Stimulated activated CD4-positive, alpha-beta T cell treated with anti-CD3 and anti-CD28 coated beads, Interleukin-4, amount 100 ng/mL, for 4 hours (primary cell): ENCODE measurements at places on chromosomes 7 and 10.
A peak's percentile ranks its signal among the peaks of the same experiment; 100 is the strongest.

GRCh38 chr7:151081170-151082101 lies 827 bp upstream of the FASTK start:
- no peak for DNase-seq

GRCh38 chr7:84877943-84878570 lies 308.8 kb downstream of the SEMA3D start:
- no peak for DNase-seq

DNA sequence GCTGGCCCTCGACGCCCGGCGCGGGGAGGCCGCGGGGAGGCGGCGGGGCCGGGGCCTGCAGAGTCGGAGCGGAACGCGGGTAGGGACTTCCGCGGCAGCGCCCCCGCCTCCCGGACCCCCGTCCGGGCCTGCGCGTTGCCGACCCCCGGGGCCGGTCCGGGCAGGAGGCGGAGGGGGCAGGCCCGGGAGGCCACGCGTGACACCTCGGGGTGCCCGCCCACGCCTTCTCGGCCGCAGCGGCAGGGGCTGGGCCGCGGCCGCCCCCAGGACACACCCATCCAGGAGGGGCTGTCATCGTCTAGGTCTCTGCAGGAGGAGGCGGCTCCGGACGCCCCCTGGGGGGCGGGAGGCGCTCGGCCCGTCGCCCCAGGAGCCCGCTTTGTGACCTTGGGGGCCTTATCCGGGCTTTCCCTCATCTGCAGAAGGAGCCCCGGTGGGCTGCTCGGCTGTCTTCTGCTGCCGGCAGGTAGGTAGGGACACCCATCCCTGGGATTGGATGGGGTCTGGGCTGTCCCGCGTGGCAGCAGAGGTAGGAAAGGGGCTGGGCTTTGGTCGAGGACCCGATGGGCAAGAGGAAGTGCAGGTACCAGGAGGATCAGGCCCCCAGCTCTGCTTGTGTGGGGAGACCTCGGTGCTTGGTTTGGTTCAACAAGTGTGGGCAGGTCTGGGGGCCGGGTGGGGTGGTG lies 569 bp downstream of the ZNF316 start:
- peak; percentile 56 for DNase-seq

DNA sequence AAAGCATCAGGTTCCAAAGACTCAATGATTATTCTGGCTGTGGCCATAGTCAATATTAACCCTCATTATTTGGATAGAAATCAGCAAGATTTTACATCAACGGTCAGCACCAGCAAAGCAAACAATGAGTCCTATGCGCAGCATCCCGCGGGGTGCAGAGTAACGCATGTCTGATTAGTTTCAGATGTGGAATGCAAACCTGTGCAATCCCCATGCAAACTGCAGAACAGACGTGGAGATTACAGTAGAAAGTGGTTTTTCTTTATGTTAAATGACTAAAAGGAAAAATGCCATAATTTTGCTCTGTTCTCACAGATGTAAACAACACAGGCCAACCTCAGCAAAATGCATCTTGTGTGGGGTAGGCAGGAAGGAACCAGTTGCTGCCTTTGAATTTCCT lies 258.1 kb upstream of the GRB10 start:
- DNase-seq = no peak

GRCh38 chr10:132402781-132403241 lies 5.8 kb downstream of the PWWP2B start:
- DNase-seq = no peak

- no peak for DNase-seq
Observed at GRCh38 chr10:70360215-70360614, 22.2 kb downstream of the LRRC20 start.

DNA sequence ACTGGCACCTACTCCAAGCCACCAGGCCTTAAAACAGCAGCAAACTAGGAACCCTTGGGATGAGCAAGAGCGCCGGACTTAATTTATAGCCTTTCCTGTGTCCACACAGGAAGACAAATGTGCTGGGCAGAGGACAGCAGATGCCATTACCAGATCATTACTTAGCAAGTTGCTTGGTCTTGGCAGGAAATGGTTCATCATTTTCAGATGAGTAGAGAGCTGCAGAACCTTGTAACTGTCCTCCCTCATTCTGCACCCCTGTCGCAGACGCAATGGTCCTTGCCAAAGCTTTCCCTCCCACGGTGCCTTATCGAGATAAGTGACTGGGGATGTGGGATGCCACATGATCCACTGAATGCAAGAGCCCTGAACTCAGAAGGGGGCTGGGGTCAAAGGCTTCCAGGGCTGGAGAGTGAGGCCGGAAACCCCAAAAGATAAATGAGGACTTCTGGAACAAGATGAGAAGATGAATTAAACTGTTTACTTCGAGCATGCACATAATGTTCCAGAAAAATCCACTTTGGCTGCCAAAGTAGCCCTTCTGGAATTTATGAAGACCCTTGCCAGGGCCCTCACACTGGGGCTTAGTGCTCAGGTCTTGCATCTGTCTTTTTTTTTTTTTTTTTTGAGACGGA lies 145.6 kb upstream of the ZNF32 start:
- no peak for DNase-seq

DNA sequence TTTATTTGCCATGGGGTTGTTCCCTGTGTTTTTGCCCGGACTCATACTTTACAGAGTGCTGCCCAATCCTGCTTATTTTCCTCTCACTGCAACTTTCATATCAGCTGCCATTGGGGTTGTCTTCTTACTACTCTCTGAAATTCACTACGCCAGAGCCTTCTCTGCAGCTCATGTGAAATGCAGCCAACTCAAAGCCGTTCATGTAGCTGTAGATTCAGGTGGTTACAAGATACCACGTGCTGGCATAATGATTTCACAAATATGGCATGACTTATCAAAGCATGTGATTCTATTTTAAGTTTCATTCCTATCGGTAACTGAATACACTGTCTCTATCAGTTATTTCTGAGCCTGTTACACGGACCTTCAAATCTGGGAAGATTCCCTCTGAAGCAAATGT lies 130.3 kb upstream of the WNT16 start:
- DNase-seq = no peak

DNA sequence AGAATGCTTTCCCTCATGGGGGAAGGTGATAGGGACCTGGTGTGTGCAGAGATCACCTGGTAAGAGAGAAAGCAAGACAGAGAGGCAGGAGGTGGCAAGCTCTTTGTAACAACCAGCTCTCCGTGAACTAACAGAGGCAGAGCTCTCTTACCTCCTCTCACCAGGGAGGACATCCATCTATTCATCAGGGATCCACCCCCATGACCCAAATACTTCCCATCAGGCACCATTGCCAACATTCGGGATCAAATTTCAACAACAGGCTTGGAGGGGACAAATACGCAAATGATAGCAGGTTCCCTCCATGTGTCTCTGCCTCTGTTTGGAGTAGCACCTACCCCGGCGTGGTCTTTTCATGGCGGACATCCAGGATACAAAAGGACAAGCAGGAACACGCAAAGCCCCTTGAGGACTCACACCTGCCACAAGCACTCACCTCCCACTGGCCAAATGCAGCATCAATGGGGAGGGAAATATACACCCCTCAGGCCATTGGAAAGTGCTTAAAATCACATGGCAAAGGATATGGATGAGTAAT lies 431.2 kb upstream of the AUTS2 start:
- no peak for DNase-seq

DNA sequence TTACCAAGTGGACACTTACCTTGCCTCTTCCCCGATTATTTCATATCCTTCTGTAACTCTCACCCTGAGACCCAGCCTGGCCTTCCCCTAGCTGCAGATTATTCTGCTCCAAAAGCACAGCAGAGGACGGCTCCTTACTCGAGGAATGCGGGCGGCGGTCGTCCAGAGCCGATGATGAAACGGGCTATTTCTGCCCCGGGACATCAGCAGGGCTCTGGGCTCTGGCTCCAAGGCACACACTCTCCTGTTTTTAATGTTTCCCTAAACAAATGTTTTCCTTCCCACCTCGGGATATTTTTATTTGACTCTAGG lies 343 bp upstream of the C10orf71 start:
- no peak for DNase-seq

DNA sequence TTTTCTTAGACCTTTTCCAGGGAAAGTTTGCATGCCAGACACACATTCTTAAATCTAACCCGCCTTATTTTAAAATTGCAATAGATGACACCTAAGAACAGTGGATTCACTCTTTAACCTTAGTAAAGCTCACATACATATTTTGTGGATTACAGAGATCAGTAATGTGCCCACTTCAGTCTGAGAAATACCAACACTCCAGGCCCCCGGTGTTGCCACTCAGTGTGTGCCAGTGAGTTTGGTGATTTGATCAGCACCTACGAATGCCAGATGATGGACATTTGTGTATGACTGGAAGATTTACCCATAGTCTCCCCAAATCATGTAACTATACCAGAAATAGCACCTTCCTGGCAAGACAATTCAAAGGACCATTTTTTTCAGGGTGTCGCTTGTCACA lies 2.6 kb downstream of the LRRN3 start:
- no peak for DNase-seq

- no peak for DNase-seq
Observed at GRCh38 chr10:87930934-87931835, 67.8 kb downstream of the PTEN start.

GRCh38 chr10:30705625-30706149 lies 76.1 kb upstream of the LYZL2 start:
- no peak for DNase-seq

DNA sequence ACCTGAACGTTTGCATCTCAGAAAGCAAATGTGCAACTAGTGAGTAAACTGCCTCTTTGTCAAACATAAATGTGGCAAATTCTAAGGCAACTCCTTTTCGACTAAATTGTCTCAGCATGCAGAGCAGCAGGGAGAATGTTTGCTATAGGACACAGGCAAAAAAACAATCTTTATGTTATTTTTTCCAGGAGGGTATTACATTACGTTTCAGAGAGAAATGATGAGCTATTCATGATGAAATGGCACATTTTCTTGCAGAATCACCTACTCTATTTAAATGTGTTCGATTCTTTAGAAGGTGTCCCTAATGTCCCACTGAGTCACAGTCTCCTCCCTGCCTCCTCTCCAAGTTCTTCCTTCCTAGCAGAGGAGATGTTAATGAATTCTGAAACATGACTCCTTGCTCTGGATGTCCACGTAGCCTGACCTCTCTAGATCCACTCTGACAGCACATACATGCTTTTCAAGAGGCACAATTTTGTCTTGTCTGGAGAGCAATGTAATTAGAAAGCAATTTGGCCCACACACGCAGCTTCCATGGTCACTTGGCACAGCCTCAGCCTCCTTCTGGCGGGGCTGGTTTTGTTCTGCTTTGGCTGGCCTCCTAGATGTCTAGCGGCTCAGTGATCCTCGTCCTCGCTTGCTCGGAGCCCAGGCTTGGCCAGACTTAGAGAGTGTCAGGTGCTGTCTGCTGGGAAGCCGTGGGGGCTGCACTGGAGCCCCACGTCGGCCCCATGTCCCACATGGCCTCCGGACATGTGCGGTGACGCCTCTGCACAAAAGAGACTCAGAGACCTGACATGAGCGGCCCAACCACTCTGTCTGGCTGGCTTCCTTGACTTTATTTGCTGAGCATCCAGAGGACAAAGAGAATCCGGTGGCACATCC lies 125.7 kb upstream of the ZNF438 start:
- no peak for DNase-seq

GRCh38 chr10:61606959-61607907 lies 55.5 kb upstream of the CABCOCO1 start:
- DNase-seq = no peak

DNA sequence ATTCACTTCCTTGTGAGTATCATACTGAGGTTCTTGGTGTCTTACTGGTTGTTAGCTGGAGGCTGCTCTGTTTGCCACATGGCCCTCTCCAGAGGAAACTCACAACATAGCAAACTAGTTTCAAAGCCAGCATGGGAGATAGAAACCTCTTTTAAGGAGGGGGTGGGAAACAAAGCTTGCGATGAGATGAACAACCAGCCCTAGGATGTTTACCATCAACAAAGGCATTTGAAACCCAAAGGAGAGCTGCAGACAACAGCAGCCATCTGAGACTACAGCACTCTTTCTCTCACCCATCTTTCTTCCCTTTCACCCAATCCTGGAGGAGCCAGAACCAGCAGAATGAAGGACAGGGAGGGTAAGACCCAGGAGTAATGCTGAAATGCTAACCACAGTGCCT lies 182.1 kb downstream of the NEBL start:
- DNase-seq = no peak

- no peak for DNase-seq
Observed at GRCh38 chr10:64518456-64518855, 997.3 kb downstream of the REEP3 start.

- no peak for DNase-seq
Observed at GRCh38 chr7:30453921-30454320, 24.7 kb downstream of the NOD1 start.

DNA sequence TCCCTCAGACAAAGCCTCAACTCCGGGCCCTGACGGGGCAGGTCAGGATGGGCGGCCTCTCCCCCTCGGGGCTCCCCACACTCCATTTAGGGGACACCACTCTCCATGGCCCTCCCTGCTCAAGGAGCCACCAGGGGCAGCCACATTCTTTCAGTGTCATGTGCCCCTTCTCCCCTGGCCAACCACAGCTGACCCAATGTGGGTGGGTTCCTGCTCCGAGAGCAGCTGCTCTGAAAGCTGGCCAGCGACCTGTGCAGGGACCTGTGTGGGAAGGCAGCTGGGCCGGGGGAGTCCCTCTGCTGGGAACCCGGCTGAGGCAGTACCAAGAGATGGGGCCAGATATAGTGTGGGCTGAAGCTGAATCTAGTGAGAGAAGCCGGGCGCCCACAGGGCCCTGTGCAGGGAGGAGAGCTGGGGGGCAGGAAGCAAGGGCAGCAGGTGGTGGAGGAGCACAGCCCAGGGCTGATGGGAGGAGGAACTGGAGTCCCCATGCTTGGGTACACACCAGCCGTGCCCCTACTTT lies 40.6 kb upstream of the NPFFR1 start:
- no peak for DNase-seq

DNA sequence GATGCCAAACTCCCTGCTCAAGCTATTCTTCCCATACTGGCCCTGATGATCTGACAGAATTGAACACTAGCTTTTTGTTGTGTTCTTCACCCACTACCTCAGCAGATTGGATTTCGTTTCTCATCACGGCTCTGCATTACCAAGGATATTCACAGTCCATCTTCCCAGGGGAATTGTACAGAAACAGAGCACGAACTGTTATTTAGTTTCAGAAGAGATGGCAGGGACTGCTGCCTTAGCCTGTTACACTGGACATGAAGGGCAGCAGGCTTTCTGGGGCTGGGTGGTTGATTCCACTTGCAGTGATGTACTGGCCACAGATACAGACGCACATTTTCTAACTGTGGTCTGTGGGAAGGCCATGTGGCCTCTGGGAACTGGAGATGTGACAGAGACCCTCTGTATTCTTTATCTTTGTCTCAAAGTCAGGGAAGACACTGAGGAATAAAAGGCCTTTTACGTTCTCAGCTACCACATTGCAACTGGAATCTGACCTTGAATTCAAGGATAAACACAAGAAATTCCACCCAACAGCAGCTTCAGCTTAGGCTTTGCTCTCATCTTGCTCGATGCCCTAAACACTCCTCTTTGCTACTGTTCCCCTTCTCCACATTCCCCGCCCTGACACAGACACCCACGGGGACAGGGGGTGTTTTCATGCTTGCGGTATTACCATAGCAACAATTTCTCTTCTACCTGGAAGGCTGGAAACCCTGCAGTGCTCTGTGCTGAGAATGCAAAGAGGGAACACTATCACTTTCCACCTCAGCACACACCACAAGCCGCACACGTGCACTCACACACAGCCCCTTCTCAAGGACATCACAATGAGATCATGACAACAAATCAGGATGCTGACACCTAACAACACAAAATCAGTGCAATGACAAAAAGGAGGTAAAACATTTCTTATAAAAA lies 81.7 kb downstream of the RNF216 start:
- peak; percentile 47 for DNase-seq
